ENCODE measurements at places on chromosomes 7 and 10.
A peak's percentile ranks its signal among the peaks of the same experiment; 100 is the strongest.

GRCh38 chr10:123583639-123584418 lies 82.3 kb upstream of the GPR26 start:
- DNase-seq = no peak

- DNase-seq = no peak
Measured at GRCh38 chr7:5779141-5779540, 2.3 kb downstream of the RNF216 start.

- no peak for DNase-seq
Measured at GRCh38 chr7:73633844-73634243, 9.5 kb upstream of the MLXIPL start.

DNA sequence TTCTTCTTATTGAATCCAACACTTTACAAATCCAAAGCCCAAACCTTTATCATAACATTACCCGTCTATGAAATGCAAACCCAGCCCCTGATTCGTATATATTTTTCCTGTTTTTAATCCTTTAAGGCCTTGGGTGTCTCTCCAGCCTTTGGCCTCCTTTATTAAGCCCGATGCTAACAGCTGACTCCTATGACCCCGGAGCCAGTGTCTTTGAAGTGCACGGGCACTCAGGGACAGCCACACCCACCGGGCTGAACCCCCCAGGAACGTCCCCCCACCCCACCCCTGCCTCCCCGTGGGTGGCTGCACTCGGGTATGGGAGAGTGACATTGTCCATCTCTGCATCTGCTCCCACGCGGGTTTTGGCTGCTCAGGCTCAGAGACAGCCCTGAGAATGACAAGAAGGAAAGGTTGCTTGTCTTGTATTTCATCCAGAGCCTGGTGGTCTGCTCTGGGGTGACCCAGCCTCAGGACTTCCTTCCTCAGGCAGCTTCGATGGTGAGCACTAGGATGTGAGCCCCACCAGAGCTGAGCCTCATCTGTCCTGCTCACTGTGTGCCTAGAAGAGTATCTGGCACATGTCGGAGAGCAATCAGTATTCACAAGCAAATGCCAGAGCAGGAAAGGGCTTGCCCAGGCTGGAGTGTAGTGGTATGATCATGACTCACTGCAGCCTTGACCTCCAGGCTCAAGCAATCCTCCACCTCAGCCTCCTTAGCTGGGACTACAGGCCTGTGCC lies 210.4 kb downstream of the SKIDA1 start:
- no peak for DNase-seq

- DNase-seq = no peak
Measured at GRCh38 chr10:130941886-130942285, 369.6 kb downstream of the TCERG1L start.

GRCh38 chr7:55254242-55254595 lies 110.9 kb upstream of the LANCL2 start:
- no peak for DNase-seq

DNA sequence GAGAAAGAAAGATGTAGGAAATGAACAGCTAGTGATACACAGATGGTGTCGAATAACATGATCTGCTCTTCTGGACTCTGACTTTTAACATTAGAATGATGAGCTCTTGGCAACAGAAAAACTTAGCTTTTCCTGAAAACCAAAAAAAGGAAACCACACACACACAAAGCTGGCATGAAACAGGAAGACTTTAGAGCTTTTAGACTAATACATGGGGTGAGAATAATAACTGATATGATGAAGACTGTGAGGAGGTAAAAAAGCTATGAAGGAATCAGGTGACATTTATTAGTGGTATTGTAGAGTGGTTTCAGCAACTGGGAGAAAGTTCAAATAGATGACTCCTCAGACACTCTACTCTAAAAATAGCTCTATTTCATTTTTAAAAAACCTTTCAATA lies 491.9 kb downstream of the PARD3 start:
- DNase-seq = no peak

- no peak for DNase-seq
Measured at GRCh38 chr10:108055506-108055905, 891.0 kb upstream of the SORCS1 start.

- no peak for DNase-seq
Measured at GRCh38 chr10:132605390-132605789, 67.8 kb downstream of the INPP5A start.

- DNase-seq = no peak
Measured at GRCh38 chr7:25303281-25304181, 75.2 kb upstream of the NPVF start.

- no peak for DNase-seq
Measured at GRCh38 chr7:112061051-112061450, 145.1 kb downstream of the DOCK4 start.

- no peak for DNase-seq
Measured at GRCh38 chr10:43878386-43878785, 229.7 kb upstream of the ZNF32 start.

DNA sequence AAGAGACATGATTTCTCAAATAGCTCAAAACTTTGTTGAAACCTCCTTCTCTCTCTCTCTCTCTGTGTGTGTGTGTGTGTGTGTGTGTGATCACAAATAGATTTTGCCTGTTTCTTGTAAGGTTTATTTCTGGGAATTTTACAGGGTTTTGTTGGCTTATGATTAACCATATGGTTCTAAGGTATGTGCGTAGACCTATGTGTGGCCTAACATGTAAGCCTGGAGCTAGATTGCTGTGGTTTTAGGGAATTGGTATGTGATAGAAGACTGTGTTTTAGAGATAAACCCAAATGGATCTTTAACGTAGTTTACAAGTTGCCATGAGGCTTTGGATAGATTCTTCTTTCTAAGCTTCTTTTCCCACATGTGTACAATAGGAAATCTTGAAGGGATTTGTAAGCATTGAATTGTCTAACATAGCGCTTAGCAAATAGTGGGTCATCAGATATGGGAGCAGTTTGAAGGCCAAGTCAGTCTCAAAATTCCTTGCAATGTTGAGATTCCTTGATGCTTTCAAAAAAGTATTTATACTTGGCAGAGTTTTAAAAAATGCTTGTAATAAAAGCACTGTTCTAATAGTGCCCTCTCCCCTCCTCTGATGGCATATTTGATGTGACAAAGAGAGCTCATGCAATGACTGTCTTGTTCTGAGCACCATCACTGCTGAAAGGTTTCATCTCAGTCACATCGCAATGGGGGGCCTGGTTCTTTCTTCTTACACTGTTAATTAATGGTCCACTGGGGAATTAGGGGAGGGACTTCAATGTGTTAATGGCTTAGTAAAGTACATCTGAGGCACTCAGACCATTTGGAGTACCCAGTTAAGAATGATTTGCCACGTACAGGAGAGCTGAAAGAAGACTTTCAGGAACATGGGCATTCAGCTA lies 118.2 kb downstream of the SNX10 start:
- no peak for DNase-seq

DNA sequence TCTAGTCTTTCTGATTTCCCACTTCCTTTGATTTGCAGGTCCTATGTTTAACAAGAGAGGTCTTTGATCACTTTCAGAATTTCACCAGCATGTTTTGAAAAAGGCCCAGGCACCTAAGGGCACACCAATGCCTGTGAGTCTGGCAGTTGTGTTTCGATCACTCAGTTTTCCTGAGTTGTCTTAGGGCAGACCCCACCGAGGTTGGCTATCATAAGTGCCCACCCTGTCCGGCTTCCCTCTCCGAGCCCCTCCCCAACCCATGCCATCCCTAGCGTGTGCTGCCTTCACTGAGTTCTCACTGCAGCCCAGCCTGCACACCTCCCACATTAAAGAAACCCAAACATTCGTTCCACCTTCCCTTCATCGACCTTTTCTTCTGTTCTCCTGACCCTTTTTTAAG lies 257.9 kb downstream of the GRID1 start:
- DNase-seq = no peak

DNA sequence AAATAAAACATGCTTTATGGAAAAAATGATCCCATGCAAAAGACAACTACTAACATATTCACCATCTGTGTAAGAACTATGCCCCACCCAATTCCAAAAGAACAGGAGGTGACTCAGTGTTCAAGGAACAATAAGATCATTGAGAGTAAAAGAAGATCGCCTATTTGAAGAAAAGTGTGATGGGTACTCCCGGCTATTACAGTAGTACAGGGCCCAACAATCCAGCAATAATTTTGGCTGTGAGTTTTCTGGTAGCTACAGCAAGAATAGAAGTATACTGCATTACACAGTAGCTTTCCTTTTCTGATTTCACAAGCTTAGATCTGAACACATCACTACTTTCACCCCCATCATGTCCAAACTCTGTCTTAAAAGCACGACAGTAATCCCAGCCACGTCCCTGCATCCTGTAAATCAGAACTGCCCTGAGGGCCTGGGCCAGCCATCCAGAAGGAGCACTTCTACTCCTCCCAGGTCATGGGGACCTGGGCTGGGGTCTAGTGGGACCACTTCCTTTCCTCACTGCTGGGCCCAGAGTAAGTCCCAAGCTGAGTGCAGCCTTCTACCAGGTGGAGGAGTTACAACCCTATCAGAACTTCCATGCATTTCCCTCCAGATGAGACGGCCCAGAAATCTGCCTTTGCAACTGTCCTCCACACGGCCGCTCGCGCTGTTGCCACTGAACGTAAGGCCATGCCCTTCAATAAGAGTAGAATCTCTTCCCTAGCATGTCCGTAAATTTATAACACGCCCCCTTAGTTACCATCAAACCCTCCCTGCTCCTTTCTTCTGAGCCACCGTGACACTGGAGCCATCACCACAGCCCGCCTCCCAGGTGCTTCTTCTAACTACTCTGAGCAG lies 7.9 kb downstream of the ESYT2 start:
- peak; percentile 58 for DNase-seq

- DNase-seq = no peak
Measured at GRCh38 chr10:114874827-114875411, 53.3 kb downstream of the FHIP2A start.

DNA sequence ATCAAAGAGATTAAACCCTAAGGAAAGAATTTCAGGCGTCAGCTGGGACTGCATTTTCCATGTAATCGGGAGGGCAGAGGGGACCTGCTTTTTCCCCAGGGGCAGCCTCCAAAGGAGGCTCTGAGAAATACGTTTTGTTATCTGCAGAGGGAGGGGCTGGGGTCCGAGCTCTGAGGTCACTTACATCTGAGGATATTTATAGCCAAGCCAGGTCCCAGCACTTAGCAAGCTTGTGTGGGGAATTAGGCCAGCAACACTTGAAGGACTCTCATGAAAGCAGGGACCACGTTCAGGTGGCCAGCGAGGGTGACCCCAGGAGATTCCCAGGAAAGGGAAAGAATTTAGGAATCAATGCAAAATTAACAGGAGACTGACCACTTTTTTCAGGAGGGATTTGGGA lies 20.6 kb upstream of the GDI2 start:
- no peak for DNase-seq

GRCh38 chr7:73340514-73340913 lies 12.6 kb downstream of the FKBP6 start:
- DNase-seq = no peak

DNA sequence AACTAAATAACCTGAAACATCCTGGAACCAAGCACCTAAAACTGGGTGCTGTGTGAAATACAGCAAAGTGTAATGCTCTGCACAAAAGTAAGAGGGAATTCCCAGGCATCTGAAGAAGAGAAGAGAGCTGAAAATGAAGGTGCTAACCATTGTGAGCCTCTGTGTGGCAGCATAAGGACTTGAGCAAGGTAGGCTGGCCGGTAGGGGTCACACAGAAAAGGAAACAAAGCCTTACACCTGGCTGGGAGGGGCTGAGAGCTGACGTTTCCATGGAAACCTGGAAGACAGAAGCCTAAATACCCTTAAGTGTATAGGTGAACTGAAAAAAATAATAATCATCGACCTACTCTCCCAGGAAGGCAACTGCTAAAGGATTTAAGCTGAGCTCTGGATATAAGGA lies 48.6 kb downstream of the CUL1 start:
- DNase-seq = peak; percentile 20

GRCh38 chr7:75905785-75906604 lies 9.0 kb upstream of the POR start:
- DNase-seq = peak; percentile 6

- DNase-seq = no peak
Measured at GRCh38 chr7:25840209-25840792, 311.7 kb upstream of the NFE2L3 start.

GRCh38 chr10:86043236-86043635 lies 323.4 kb downstream of the GRID1 start:
- DNase-seq = no peak

DNA sequence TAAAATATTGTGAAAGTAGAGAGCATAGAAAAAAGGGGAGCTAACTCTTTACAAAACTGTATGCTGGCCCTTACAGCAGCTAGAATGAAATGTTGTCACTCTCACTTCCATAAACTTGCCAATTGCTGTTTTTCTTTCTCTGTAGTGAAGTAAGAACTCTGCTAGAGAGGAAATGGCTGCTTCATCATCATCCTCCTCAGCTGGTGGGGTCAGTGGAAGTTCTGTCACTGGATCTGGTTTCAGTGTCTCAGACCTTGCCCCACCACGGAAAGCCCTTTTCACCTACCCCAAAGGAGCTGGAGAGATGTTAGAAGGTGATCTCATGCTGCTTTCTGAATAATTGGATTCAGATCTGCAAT lies 7.6 kb upstream of the ASCC1 start:
- no peak for DNase-seq

- peak; percentile 51 for DNase-seq
Measured at GRCh38 chr7:4791738-4792536, 16.5 kb downstream of the AP5Z1 start.

GRCh38 chr7:116977172-116977571 lies 23.9 kb downstream of the ST7 start:
- no peak for DNase-seq

GRCh38 chr7:29611941-29612544 lies 48.4 kb downstream of the PRR15 start:
- DNase-seq = no peak

DNA sequence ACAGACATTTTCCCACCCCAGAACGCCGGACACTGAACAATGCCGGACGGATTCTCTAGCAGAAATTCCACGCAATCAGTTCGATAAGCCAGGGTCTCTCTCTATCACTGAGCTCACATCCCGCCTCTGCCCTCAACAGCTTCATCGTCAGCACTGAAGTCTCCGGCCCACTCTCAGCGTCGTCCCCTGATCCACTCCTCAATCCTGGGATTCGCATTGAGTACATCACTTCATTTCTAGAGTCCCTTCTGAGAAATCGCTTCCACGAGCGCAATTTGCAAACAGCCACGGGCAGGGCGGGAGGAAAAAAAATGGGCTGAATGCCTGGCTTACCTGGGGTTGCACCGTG lies 365 bp downstream of the YME1L1 start:
- no peak for DNase-seq

DNA sequence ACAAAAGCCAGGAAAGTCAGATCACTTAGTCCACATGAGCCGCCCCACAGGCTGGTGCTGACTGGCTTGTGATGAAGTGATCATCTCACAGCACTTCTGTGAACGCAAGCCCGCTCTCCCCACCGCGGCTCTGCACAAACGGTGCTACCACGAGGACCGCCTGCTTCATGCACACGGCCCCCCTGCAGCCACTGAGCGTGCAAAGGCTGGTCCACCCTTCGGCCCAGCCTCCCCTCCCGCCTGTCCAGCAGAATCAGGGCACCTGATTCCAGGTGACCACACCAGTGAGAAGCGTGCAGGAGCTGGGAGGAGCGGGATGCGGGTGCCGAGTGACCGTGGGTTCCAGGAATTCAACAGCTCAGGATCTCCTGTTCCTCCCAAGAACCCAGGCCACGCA lies 32.2 kb downstream of the MAD1L1 start:
- DNase-seq = no peak
